Stimulated activated naive B cell treated with anti-CD40 and anti-IgM and Interleukin-4, amounts not matched to agents 10 μg/mL and 1 μg/mL and 100 μg/mL, for 72 hours (primary cell): ENCODE measurements at places on chromosomes 6 and 20.

GRCh38 chr6:11969092-11969491 is 43.0 kb upstream of the HIVEP1 start:
- no peak overlapping the region for H3K4me3 ChIP-seq
- H3K27me3 ChIP-seq: peaks cover 3% of the 10 kb centered on the region
- H3K4me1 ChIP-seq: peaks cover 13% of the 10 kb centered on the region
- H3K36me3 ChIP-seq: no peaks in the 10 kb centered on the region

GRCh38 chr6:149938571-149939355 is 3.1 kb upstream of the ULBP2 start:
- H3K36me3 ChIP-seq: peaks cover 2% of the 10 kb centered on the region
- peak overlapping the region; percentile 94 for H3K27ac ChIP-seq
- H3K27me3 ChIP-seq: peaks cover 97% of the 10 kb centered on the region
- H3K4me1 ChIP-seq: peaks cover 32% of the 10 kb centered on the region
- H3K4me3 ChIP-seq: peak overlapping the region; percentile 76
- DNase-seq: peak; percentile 70

- H3K27me3 ChIP-seq: no peaks in the 10 kb centered on the region
- DNase-seq: no peak
- H3K27ac ChIP-seq: no peak overlapping the region
- no peaks in the 10 kb centered on the region for H3K36me3 ChIP-seq
Measured at GRCh38 chr20:39627765-39628164, 665.6 kb downstream of the DHX35 start.

GRCh38 chr6:56374841-56375369 is 127.5 kb upstream of the COL21A1 start:
- H3K36me3 ChIP-seq: no peaks in the 10 kb centered on the region
- H3K27ac ChIP-seq: no peak overlapping the region
- H3K27me3 ChIP-seq: peaks cover 14% of the 10 kb centered on the region
- H3K4me1 ChIP-seq: peaks cover 7% of the 10 kb centered on the region
- DNase-seq: no peak
